NCI-H1930 (cell line): ENCODE measurements at places on chromosomes 12 and 14.

- no peak for DNase-seq
These were observed 17.5 kb downstream of the TMEM106C start for GRCh38 chr12:47980779-47981495.

GRCh38 chr14:75577090-75577489 is 1.3 kb upstream of the FLVCR2 start:
- DNase-seq = no peak

DNA sequence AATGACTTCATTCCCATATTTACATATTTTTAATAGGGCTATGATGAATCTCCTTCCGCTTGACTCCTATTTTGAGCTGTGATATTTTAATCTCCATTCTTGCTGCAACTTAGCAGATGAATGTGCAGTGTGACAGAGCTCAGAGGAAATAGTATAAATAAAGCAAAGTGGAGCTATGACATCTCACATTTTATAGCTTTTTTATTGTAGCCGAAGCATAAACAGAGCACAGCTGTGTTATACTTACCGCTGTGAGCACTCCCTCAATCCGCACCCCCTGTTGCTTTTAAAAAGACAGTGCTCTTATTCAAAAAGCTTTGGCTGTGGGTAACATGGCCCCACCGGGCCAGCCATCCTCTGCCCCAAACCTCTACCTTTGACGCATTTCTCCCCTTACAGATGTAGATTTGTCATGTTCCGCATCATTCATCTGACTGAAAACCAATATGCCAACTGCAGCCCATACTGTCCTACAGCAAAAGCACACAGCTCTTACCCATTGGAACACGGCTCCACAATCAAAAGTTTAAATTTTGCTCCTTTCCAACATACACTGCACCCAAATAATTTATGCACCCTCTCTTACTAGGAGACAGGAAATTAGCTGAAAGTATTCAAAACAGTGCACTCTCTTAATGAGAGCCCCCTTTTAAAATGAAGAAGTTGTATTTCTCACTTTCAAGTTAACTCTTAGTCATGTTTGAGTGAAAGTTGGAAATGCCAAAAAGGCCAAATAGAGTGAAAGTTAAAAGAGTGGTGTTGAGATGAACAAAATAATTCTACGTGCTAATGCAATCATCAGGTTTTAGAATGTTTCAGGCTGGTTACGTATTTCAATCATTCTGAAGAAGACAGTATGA is 429.3 kb upstream of the SOX5 start:
- DNase-seq = no peak

DNA sequence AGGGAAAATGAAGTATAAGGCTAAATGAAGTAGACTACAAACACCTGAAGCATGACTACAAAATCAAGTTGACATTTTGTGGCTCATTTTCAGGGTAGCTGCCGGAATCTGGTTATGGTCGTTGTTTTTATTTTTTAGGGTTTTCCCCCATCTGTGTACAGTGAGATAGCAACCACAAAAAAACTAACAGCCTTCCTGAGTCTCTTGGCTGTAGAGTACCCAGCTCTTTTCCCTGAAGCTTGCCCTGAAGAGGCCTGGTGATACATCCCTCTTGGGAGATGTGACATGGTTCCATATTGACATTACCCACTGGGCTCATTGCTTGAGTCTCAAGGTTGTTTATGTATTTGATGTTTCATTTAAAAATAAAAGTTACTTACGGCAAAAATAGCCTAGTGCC is 424.0 kb downstream of the ZFP36L1 start:
- DNase-seq = no peak

- no peak for DNase-seq
These were observed 24.1 kb downstream of the DMAC2L start for GRCh38 chr14:50335989-50336824.

- no peak for DNase-seq
These were observed 181.3 kb downstream of the ITPR2 start for GRCh38 chr12:26651566-26652188.

- DNase-seq = no peak
These were observed 123.5 kb upstream of the NOS1 start for GRCh38 chr12:117484901-117485300.

GRCh38 chr14:103094406-103095209 is at the start of gene EXOC3L4:
Gene EXOC3L4 (plus strand): TSS chr14:103094725. CDS start chr14:103100220, 5,495 bp downstream.
- no peak for DNase-seq

DNA sequence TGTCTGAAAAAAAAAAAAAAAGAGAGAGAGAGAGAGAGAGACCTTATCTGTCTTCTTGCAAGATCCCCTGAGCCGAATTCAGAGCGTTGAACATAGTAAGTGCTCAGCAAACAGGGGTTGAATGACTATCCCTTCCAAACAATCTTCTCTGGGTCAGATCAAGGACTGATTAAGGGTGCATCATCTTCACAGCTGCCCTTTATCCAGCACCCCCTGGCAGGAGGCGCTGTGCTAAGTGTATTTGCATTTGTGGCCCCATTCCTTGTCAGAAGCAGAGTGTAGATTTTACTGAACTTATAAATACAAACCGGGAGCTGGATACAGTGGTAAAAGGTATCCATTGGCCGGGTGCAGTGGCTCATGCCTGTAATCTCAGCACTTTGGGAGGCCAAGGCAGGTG is 8.8 kb upstream of the TRPV4 start:
- no peak for DNase-seq

DNA sequence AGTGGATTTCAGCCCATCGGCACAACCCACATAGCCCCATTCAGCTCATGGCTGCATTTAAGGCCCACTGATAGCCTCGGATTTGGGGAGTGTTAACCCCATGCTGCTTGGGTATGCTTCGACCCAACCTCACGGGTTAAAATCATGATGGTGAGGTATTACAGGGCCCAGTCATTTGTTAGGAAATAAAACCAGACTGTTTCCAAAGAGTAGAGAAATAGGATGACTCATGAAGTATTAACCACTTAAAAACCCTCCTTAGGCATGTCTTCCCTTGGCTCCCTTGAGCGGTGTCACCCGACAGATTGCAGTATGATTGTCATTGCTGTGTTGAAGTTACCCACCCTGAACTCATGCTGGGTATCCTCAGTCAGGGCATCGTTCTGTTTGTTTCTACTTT is 289.1 kb downstream of the CACNA1C start:
- no peak for DNase-seq

- DNase-seq = no peak
These were observed 83.7 kb downstream of the PTGER2 start for GRCh38 chr14:52397844-52398243.

GRCh38 chr12:93358058-93358457 is 19.7 kb upstream of the NUDT4 start:
- no peak for DNase-seq

DNA sequence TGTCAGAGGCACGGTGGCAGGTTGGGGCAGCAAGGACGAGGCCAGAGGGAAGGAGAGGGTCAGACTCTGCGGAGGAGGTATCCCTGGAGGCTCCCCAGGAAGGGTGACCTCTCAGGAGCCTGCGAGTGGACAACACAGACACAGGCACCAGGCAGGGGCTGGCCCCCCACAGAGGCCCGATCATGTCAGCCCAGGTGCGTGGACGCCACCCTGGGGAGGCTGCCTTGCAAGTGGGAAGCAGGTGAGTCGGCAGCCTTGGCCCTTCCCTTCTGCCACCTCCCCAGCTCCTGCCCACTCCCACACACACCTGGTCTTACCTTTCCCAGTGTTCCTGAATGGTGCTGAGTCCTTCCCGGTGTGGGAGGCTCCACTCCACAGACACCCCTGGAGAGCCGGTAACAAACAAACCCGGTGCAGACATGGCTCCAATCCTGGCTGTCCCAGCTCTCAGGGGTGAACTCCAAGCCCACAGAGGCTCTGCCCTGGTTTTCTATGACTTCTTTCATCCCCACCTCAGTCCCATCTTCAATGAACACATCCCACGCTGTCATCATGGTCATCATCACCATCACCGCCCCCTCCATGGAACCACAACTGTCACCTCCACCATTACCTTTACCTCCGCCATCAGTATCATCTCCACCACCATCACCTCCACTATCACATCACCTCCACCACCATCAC is 5.2 kb downstream of the ZBTB42 start:
- DNase-seq = no peak

GRCh38 chr12:72273499-72273837 is 1.3 kb downstream of the TRHDE start:
- no peak for DNase-seq

DNA sequence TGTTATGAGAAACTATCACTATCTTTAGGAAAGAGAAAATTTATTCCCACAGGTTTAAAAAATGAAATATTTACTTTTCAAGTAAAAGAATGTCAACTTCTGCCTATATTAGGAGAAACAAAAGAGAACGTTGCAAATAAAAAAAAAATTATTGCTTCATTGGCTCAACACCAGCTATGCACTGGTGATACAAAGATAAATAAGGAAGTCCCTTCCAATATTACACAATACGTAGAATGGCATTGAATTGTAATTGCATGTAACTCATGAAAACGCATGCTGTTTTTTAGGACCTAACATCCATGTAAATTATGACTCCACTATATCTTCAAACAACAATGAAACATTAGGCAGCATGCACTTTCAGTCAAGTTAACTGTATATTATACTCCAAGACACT is 56.4 kb upstream of the RERGL start:
- DNase-seq = no peak

DNA sequence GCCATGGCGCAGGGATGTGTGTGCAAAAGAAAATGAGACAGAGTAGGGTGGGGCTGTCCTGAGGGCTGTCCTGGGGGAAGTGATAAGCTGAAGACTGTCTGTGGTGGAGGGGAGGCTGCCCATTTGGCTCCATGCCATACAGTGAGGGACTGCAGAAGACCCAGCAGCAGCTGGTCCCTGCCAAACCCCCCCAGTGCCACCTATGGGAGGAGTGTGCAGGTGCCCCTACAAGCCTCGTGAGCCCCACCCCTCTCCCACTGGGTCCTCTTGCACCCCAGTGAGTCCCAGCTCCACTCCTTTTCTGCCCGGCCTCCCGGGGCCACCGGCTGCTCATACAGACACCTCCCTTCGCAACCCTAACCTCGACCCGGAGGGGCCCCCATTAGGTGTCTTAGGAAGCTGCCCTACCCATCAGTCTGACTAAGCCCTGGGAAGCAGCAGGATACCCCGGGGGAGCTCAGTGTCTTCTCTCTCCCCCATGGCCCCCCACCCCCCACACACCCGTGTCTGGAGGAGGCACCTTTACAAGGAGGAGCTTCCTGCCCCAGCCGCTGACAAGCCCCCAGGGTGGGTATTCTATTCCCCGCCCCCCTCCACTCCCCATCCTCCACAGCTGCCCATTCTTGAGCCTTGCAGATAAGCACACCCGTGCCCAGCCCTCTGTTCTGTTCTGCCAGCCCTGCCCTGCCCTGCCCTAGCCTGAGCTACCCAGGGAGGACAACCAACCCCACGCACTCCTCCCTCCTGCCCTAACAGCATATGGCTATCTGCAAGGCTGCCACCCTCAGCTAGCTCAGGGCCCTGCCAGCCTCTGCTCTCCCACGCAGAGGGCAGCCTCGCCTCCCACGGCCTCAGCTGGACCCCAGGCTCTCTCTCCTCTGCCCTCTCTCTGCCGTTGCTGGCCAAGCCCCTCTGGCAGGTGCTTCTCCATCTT is 41.9 kb downstream of the SLC6A12 start:
- no peak for DNase-seq

DNA sequence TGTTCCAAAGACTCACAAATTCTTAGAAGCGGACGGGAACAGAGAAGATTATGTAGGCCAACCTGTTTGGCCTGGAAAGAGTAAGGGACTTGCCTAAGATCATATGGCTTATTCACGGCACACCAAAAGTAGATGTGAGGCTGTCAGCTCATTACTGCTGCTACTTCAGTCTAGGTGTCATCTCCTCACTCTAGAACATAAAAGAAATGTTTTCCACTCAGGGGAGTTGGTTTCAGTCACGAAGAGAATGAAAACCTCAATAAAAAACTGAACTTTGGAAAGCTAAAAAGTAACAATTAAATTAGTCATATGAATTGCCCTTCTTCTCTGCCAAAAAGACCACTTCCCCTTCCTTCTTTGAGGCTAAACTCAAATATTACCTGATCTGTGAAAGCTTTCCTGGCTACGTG is 658 bp upstream of the CEP128 start:
- no peak for DNase-seq

DNA sequence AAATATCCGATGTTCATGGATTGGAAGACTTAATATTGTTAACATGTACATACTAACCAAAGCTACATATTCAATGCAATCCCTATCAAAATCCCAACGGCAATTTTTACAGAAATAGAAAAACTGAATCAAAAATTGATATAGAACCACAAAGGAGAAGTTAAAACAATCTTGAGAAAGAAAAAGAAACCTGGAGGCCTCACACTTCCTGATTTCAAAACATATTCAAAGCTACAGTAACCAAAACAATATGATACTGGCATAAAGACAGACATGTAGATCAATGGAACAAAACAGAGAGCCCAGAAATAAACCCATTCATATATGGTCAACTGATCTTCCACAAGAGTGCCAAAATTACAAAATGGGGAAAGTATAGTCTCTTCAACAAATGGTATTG is 5.4 kb upstream of the PELI2 start:
- DNase-seq = no peak

DNA sequence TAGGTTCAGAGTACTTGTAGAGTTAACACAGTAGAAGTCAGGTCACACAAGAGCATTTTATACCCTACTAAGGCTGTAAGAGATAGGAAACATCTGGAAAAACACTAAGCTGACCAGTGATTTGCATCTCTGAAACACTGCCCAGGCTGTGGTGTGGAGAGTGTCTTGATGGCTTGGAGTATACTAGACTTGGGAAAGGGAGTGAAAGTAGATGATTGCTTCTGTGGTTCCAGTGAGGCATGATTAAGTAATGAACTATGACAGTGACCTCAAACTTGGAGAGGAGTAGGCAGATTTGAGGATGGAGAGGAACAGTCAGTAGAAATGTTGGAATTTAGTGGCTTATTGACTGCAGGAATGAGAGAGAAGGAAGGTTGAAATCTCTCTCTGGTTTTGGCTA is 201.2 kb downstream of the FLRT2 start:
- no peak for DNase-seq

- DNase-seq = no peak
These were observed 35.0 kb downstream of the GNG2 start for GRCh38 chr14:51895375-51895774.

GRCh38 chr14:23167116-23167847 is 16.2 kb downstream of the SLC7A8 start:
- DNase-seq = no peak

DNA sequence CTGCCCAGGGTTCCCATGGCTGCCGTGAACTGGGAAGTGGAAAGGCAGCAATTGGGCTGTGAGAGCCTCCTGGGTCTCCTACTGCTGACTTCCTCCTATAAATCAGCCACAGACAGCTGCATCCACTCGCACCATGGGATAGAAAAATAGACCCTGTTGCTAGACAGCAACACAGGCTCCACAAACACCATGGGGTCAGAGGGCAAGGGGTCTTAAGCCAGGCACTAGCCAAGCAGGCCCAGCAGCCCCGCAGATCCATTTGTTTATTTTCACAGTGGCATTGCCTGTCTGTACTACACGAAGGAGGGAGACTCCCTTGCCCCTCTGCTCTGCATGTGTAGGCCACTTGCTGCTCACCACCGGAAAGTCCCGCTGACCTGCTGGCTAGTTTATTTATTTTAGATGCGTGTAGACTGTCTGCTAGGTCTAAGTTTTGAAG is 139.8 kb downstream of the DACT1 start:
- no peak for DNase-seq

GRCh38 chr12:48447755-48448154 is 24.6 kb upstream of the ANP32D start:
- DNase-seq = no peak
